Suprapubic skin (tissue), 4 donors: ENCODE measurements at places on chromosomes 2 and 18. TPM values are rescaled to one million over a fixed set of nuclear protein-coding genes. Genes with fewer than 3 reads are reported as not detected.

The DYNAP gene
- not detected for total RNA-seq

The CHPF gene
- total RNA-seq: 40.9 TPM

DNA sequence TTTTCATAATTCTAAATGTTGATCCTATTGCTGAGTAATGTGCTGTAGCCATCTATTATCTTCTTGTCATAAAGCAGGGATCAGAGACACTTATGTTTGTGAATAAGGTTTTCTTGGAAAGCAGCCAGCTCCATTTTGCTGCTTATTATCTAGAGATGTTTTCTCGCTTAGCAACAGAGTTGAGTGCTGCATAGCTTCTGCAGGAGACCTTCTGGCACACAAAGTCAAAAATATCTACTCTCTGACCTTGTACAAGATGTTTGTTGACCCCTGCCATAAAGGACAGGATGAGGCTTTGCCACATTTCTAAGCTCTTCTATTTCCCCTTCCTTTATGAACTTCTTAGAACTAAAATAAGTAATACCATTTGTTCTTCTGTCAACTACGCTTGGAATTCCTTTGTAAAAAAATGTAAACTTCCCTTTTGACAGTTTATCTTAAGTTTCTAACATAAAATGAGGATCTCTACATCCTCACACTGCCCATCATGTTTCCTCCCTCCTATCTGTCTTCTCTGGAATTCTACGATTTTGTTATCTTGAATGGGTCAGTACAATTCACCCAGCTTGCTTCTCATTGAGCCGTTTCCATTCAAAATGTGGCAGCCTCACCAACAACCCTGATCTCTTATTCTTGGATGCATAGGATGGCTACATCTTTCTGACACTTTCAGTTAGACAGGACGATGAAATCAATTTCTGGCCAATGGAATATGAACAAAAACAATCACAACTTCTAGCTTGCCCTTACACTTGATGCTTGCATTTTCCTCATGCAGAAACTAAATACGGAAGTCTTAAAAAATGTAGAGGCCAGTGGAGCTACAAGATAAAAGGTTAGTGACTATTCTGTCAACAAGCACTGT is 1377.0 kb downstream of the SUCLG1 start:
- H3K36me3 ChIP-seq: no peaks in the 10 kb centered on the region
- no peak for DNase-seq
- no peak overlapping the region for H3K27ac ChIP-seq
- H3K4me3 ChIP-seq: no peak overlapping the region
- H3K27me3 ChIP-seq: no peaks in the 10 kb centered on the region
- H3K4me1 ChIP-seq: no peaks in the 10 kb centered on the region

DNA sequence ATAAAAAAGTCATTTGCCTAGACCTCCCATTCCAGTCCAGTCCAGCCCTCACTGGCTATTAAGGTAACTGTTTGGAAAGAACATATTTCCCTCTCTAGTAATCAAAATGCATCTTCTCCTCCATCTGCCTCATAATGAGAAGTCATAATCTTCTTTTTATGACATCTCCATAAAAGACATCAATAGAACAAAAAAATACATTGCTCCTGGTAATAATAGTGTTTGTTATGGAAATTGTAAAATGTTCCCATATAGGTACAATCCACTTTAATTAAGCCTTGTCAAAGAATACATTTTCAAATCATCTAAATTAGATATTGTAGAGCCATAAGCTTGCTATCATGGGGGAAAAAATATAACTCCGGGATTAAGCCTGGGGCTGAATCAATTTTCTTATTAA is 461.6 kb downstream of the LRATD1 start:
- DNase-seq: no peak
- no peaks in the 10 kb centered on the region for H3K27me3 ChIP-seq
- H3K36me3 ChIP-seq: no peaks in the 10 kb centered on the region

The EDAR gene
- 1.5 TPM for total RNA-seq

DNA sequence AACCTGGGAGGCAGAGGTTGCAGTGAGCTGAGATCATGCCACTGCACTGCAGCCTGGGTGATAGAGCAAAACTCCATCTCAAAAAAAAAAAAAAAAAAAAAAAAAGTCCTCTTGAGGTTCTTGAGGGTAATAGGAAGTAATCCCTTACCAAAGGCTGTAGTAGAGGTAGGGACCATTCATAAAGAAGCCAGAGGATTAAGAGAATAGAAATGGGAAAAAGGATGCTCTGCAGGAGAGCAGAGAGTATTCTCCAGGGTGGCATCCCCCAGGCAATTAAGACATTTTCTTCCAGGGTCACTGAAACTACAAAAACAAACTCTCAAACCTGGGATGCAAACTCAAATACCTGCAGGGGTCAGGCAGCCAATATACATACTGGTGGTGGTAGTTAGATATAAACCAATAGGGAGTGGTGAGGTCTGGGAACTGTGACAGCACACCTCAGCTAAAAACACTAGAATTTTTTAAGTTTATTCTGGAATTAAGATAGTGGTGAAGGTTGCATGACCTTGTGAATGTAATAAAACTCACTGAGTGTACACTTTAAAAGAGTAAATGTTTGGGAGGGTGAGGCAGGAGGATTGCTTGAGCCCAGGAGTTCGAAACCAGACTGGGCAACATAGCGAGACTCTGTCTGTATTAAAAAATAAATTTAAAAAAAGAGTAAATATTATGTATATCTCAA is 24.7 kb downstream of the RAPH1 start:
- DNase-seq: no peak
- no peak overlapping the region for H3K4me3 ChIP-seq
- no peaks in the 10 kb centered on the region for H3K4me1 ChIP-seq
- H3K27me3 ChIP-seq: no peaks in the 10 kb centered on the region
- no peaks in the 10 kb centered on the region for H3K36me3 ChIP-seq

The CHRND gene
- total RNA-seq: not detected

DNA sequence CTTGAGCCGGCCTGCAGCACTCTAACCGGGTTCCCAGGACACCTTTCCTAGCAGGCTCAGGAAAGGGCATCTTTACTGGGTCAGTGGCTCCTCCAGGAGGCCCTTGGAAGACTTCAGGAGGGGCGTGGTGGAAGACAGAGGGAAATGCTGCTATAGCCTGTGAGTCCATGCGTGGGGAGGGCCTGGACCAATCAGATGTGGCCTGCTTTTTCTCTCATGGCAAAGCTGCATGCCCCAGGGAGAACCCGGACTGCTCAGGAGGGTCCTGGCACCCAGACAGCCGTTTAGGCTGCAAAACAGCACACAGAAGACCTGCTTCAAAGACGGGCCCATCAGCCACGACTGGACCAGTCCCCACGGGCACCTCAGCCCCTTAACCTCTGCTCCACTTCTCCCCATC is 84.4 kb downstream of the EIPR1 start:
- no peaks in the 10 kb centered on the region for H3K4me1 ChIP-seq
- no peak overlapping the region for H3K27ac ChIP-seq
- no peak overlapping the region for H3K4me3 ChIP-seq
- DNase-seq: peak; percentile 65

The NEU2 gene
- total RNA-seq: 19.9 TPM

DNA sequence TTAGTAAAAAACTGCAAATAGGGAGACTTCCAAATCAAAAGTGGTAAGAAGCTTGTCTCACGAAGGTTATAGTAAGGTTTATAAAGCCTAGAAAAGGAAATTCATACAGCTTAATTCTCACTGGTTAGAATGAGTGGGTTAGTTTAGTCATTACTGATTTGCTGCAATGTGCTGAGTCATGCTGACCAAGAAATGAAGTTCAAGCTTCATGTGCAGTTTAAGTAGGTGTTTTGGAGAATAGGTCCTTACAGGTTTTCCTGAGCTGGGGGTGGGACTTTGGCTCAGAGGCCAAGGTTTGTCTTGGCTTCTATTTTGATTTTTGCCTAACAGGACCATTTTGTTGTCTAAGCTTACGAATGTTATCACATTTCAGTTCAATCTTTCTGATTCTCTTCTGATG is 15.1 kb downstream of the CLIP4 start:
- peaks cover 22% of the 10 kb centered on the region for H3K4me1 ChIP-seq
- H3K27ac ChIP-seq: peak overlapping the region; percentile 39
- peaks cover 28% of the 10 kb centered on the region for H3K36me3 ChIP-seq
- H3K27me3 ChIP-seq: no peaks in the 10 kb centered on the region

The GREB1 gene
- 3.3 TPM for total RNA-seq

- no peaks in the 10 kb centered on the region for H3K27me3 ChIP-seq
- no peak overlapping the region for H3K27ac ChIP-seq
- DNase-seq: no peak
Measured at GRCh38 chr2:191869781-191870180, 22.9 kb upstream of the CAVIN2 start.

The TBR1 gene
- not detected for total RNA-seq

DNA sequence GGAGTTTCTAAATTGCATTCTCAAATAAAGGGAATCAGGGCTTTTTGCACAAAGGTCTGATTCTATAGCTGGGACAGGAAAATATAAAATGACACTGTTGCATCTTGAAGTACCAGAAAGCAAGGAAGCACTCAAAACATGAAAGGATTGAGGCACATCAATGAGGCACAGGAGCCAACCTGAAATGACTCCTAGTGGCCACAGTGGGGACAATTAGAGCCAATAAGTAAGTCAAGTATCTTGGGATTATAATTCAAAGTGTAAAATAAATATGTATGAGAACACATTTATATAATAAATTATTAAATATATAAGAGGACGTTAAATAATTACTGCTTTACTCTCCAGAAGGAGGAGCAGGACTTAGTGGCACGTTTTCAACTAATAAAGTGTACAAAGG is 1259.5 kb upstream of the CDH2 start:
- no peaks in the 10 kb centered on the region for H3K4me1 ChIP-seq
- H3K27ac ChIP-seq: no peak overlapping the region
- no peak for DNase-seq
- H3K4me3 ChIP-seq: no peak overlapping the region
- H3K36me3 ChIP-seq: no peaks in the 10 kb centered on the region

DNA sequence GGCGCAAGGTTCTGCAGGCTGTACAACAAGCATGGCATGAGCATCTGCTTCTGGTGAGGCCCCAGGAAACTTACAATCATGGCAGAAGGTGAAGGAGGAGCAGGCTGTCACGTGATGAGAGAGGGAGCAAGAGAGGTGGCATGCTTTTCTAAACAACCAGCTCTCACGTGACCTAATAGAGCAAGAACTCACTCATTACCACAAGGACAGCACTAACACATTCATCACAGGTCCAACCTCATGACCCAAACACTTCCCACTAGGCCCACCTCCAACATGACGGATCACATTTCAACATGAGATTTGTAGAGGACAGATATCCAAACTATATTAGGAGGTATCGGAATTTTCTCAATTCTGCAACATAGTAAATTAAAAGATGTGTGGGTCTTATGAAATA is 108.8 kb upstream of the DLX2 start:
- H3K4me1 ChIP-seq: peaks cover 30% of the 10 kb centered on the region
- no peak for DNase-seq
- H3K36me3 ChIP-seq: no peaks in the 10 kb centered on the region
- H3K4me3 ChIP-seq: no peak overlapping the region
- H3K27ac ChIP-seq: no peak overlapping the region

DNA sequence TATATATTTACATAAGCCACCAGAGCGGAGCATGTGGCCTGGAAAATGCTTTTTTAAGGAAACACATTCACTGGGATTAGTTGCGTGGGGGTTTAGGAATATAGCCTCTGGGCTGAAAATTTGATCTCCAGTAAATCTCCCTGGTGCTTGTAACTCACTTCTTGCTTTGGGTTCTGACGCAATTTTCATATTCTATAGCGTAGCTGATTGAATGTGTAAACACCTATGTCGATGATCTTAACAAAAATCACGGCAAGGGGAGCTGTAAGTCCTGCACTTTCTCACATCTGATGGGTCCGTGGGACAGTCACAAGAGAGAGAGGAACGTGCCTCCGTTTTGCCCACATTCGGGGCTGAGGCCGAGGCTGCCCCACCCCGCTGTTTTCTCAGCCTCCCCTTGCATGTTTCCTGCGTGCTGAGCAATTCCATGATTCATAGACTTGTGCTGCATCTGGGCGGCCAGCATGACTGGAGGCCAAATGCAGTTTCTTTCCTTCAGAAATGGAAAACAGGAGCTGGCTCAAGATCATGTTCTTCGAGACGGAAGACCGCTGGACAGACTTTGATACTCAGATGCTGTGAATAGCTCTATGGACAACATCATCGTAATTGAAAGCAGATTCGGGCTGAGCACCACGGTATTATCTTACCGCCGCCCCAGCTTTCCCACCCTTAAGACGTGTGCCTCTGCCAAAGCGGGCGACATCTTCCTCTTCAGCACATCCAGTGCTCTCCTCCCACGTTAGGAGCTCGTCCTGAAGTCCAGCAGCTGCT is 109.2 kb downstream of the TMEM18 start:
- H3K4me1 ChIP-seq: peaks cover 27% of the 10 kb centered on the region
- H3K27ac ChIP-seq: peak overlapping the region; percentile 62
- peak overlapping the region; percentile 21 for H3K4me3 ChIP-seq
- peak; percentile 83 for DNase-seq

The CD8B2 gene
- not detected for total RNA-seq

DNA sequence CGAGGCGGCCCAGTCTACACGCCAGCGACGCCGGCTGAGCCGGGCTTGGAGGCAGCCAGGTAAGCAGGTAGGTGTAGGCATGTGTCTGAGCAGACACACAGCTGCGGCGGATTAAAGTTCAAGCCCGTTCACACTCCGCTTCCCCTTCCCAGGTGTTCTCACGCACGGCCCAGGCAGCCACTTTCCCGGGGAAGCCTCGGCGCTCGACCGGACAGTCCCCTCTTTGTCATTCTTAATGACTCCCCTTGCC is 367 bp downstream of the TGFA start:
- H3K36me3 ChIP-seq: no peaks in the 10 kb centered on the region
- H3K4me1 ChIP-seq: peaks cover 29% of the 10 kb centered on the region
- no peak for DNase-seq

The IL1F10 gene
- total RNA-seq: 20.6 TPM

The POTEJ gene
- not detected for total RNA-seq

DNA sequence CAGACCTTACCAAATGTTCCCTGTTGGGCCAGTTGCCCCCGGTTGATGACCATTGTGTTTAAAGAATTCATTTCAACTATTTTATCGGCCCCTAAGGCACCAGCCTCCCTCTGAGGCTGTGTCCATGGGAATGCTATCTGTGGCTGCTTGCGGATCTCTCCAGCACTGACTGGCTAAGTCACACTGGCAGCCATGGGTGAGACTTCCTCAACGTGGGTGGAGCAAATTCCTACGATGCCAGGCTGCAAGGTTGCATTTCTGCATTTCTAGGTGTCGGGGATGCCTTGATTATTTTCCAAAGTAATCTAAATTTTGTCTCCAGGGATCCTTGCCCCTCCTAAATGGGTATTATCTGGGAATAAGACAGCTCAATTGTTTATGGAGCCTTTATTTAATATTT is 6.2 kb downstream of the CXCR4 start:
- H3K4me1 ChIP-seq: peaks cover 7% of the 10 kb centered on the region
- no peaks in the 10 kb centered on the region for H3K36me3 ChIP-seq
- H3K27ac ChIP-seq: no peak overlapping the region
- peaks cover 51% of the 10 kb centered on the region for H3K27me3 ChIP-seq
- no peak for DNase-seq
- no peak overlapping the region for H3K4me3 ChIP-seq

The TCF23 gene
- total RNA-seq: not detected

DNA sequence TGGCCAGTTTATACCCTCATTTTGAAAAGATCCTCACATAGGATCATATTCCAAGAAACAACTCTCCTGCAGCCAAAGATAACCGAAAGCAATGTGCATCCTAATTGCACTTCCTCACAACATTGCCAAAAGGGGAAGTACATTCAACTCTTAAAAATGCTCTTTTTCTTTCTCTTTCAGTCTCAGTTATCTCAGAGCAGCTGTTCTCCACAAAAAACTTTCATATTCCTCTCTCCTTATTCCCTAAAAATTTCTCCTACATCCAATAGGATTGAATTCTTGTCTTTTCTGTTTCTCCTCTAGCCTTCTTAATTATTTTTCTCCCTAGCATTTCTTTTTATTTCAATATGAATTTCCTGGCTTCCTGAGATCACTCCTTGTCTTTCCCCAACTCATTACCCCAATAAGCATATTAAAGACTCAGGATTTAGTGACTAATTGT is 7.4 kb upstream of the VRK2 start:
- H3K4me3 ChIP-seq: no peak overlapping the region
- no peaks in the 10 kb centered on the region for H3K27me3 ChIP-seq
- no peaks in the 10 kb centered on the region for H3K4me1 ChIP-seq
- no peaks in the 10 kb centered on the region for H3K36me3 ChIP-seq
